T-helper 17 cell (primary cell): ENCODE measurements at places on chromosomes 16 and 17. TPM values are rescaled to one million over a fixed set of nuclear protein-coding genes. Genes with fewer than 3 reads are reported as not detected.

DNA sequence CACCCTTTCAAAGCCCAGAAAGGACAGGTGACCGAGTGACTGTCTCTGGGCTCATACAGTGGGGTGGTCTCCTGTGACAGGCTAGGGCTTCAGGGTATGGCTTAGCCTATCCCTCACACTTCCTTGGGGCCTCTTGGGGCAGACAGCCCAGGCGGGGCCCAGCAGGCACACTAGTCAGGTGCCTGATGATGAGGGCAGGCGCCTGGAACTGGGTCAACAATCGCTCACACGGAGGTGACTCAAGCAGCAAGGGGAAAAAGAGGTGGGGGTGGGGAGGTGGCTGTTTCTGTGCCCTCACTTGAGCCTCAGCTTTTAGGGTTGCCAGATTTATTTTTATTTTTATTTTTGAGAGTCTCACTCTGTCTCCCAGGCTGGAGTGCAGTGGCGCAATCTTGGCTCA is 6.4 kb upstream of the GRN start:
- no peaks in the 10 kb centered on the region for H3K36me3 ChIP-seq
- peaks cover 12% of the 10 kb centered on the region for H3K27me3 ChIP-seq
- peak overlapping the region; percentile 70 for H3K27ac ChIP-seq
- H3K4me1 ChIP-seq, result peaks cover 5% of the 10 kb centered on the region
- H3K4me3 ChIP-seq, result no peak overlapping the region

DNA sequence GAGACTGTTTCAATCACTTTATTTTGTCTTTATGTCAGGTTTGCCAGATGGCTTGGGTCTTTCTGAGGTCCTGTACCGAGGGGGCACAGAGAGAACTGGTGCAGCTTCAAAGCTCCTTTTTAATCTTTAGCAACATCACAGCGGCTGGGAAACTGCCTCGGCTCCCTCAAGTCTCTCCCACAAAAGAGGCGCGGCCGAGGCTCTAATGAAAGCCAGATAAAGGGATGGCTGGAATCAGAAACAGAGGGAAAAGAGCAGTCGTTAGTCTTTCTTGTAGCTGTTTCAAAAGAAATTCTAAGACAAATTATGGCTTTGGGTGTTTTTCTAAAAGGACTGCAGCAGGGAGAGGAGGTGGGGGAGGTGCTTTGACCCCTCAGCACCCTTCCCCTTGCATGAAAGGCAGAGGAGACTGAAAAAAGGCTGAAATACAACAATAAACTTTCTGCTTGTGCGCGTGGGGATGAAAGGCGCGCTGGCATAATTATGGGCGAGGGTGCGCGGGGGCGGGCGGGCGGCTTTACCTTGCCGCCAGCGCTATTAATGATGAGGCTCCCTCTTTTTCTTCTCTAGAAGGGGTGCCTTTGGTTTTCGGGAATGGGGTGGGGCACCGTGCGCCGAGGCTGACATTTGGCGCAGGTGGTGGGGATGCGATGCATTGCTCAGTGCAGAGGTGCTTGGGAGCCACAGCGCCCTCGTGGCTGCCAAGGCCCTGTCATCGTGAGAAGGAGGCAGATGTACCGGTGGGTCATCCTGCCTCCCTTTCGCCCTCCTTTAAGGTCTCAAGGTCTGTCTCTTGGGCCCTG is 22.3 kb upstream of the BRD7 start:
- H3K4me1 ChIP-seq, result peaks cover 16% of the 10 kb centered on the region
- H3K36me3 ChIP-seq, result no peaks in the 10 kb centered on the region
- DNase-seq, result no peak
- no peak overlapping the region for H3K4me3 ChIP-seq

DNA sequence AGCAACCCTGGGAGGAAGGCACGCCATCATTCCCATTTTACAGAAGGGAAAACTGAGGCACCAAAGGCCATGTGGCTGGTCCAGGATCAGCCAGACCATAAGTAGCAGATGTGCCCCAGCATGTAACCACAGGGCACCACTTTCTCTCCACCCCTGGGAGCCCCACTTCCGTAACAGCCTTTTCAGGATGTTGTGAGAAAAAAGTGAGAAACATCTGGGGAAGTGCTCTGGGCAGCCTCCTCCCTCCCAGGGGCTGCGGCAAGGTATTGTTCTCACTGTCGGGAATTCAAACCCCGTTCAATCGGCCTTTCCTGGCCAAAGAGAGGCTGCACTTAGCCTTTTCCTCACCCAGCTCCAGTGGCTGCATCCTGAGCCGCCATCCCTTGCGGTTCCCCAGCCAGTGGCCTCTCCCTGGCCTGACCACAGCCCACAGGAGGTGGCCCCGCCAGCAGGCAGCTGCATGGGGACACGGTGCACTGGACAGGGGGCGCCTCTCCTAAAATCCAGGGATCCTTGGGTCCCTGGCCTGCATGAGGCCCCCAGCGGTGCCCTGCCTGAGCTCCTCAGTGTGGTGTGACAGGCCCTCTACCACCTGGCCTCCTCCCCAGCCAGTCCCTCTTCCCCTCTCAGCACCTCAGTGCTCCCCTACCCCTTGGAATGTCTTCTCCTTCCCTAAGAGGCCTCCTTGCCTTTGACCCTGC is 5.7 kb upstream of the CDH5 start:
- H3K4me1 ChIP-seq, result peaks cover 14% of the 10 kb centered on the region
- H3K27ac ChIP-seq, result peak overlapping the region; percentile 39
- peaks cover 79% of the 10 kb centered on the region for H3K27me3 ChIP-seq
- DNase-seq, result no peak
- H3K36me3 ChIP-seq, result peaks cover 17% of the 10 kb centered on the region

The CHST4 gene
- not detected for total RNA-seq

The FBXO39 gene
- total RNA-seq, result 0.17 TPM
